ENCODE measurements at places on chromosomes 7 and 10. TPM values are rescaled to one million over a fixed set of nuclear protein-coding genes. Genes with fewer than 3 reads are reported as not detected.

MARVELD1 gene
- total RNA-seq, result 54.7 TPM

TRIM56 gene
- total RNA-seq, result 14.5 TPM

CCDC136 gene
- 3.2 TPM for total RNA-seq

- DNase-seq, result no peak
Measured at GRCh38 chr10:13871776-13872175, 285.0 kb downstream of the PRPF18 start.

DNA sequence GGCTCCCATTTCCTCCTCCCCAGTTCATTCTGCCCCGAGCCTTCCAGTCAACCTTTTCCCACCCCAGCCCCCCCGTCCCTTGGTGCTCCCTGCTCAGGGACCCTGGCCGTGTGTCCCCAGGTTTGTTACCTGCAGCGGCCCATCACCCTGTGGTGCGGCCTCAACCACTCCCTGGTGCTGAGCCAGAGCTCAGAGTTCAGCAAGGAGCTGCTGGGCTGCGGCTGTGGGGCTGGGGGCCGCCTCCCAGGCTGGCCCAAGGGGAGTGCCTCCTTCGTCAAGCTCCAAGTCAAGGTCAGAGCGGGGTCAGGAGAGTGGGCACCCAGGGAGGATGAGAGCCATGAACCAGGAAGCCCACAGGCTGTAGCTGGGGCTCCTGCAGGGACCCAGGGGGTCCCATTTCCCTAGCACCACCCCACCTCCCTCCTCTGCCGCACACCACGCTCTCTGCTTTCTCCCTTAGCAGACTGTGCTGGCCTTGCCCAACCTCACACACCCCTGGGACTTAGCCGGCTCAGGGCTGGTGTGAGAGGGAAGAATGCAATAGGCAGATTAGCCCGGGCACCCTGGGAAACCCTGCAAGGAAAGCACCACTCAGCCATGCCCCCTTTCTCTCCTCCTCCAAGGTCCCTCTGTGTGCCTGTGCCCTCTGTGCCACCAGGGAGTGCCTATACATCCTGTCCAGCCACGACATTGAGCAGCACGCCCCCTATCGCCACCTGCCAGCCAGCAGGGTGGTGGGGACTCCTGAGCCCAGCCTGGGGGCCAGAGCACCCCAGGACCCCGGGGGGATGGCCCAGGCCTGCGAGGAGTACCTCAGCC lies 2.0 kb upstream of the PCOLCE start:
- DNase-seq, result no peak

GRCh38 chr10:63003816-63004453 lies 129.2 kb upstream of the NRBF2 start:
- DNase-seq, result no peak

DNA sequence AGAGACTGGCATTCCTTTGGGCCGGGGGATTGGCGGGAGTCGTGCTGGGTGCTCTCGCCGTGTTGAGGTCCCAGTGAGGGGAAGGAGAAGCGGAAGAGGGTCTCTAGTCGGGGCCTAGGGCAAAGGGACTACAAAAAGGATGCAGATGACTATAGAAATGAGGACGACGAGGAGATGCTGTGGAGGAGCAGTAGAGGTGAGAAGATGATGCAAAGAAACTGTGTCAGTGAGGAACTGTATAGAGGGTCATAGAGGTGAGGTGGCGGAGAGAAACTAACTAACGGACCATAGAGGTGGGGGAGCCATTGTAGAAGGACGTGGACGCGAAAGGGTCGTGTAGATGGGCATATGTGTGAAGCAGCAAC lies 324 bp downstream of the TWNK start:
- DNase-seq, result no peak

DNA sequence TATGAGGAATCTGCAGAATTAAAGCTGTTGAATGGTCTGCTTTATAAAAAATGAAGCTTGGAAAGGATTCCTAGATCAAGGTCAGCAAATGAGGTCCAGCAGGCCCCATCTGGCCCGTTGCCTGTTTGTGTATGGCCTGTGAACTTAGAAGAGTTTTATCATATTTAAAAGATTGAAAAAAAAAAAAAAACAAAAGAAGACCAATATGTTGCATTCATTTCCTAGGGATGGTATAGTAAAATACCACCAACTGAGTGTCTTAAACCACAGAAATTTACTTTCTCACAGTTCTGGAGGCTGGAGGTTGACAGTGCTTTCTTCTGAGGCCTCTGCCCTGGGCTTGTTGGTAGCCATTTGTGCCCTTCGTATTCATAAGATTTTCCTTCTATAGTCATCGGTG lies 109.2 kb downstream of the PPP1R3A start:
- DNase-seq, result no peak

DNA sequence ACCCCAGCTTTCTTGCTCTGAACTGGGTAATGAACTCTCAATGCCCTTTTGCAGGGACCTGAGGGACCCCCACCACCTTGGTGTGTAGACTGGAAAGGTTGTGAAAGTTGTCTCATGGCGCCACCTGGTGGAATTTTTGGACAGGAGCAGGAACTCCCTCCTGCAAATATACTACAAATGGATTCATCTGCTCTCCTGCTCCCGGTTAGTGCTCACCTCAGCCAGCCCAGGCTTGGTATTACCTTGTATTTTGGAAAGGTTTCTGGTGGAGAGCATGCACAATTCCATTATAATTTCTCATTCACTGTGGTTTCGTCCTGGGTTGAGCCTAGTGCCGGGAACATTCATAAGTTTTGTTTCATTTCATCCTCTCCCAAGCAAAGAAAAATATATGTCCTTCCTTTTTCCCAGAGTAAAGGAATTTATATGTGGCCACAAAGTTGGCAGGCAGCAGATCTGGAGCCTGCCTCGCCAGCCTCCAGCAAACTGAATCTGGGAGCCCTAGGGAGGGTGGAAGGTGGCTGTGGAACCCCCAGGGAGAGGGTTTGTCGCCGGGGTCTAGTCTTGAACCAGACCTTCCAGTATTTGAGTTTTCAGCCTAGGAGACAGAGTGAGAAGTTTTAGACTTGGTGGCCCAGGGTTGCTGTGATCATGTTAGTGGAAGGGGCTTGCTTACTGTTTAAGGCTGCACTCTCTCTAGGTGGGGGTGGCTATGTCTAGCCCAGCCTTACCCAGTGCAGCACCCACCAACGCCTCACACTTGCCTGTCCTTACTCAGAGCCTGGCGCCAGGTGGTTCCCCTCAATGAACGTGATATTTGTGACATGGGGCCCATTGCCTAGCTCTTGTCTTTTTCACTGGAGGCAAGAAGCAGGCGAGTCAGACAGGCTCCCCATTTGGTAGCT lies 9.5 kb downstream of the FAM241B start:
- peak; percentile 32 for DNase-seq

DNA sequence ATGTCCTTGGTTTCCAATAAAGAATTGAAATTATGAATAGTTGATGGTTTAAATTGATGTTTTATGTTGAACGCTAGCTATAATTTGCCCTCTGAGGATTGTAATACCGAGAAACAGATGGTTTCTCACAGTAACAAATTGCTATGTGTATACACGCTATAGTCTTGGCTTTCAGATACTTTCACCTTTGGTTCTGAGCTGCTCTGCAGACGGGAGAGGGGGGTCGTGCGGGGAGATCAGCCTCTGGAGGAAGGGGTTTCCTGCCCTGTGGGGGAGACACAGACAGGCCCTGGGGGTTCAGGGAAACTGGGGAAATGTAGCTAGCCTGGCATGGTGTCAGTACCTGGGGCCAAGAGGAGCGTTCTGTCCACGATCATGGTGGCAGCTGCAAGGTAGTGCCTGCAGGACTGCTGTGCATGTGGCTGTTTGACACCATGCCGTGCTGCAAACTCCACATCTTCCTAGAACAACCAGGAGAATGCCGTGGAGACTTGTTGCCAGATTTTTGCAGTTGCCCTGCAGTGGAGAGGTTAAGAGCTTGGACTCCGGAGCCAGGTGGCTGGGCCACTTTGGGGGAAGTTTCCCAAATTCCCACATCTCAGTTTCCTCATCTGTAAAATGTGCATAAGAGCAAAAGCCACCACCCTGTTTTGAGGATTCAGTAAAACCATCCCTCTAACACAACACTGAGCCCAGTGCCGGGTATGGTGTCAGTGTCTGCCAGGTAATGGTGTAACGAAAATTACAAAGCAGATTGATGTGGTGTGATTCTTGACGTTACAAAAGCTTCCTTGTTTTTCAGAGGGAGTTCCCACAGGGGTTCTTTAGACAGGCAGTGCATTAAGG lies 167.9 kb downstream of the CUX1 start:
- DNase-seq, result no peak

- no peak for DNase-seq
Measured at GRCh38 chr10:118012952-118013525, 33.7 kb downstream of the RAB11FIP2 start.

DNA sequence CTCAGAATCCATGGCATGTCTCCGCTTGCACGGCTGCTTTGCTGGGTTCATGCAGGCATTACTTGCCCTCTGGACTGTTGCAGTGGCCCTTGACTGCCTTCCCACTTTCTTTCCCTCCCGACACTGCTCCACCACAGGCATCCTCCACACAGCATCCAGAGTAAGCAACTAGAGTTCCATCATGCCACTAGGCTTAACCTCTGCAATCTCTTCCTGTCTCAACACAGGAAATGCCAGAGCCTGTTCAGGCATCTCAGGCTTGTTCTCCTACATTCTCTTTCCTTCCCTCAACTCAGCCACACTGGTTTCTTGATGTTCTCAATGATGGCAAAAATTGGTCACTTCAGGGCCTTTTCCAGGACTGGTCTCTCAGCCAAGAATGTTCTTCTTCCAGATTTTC lies 284.5 kb upstream of the KLF6 start:
- no peak for DNase-seq

DNA sequence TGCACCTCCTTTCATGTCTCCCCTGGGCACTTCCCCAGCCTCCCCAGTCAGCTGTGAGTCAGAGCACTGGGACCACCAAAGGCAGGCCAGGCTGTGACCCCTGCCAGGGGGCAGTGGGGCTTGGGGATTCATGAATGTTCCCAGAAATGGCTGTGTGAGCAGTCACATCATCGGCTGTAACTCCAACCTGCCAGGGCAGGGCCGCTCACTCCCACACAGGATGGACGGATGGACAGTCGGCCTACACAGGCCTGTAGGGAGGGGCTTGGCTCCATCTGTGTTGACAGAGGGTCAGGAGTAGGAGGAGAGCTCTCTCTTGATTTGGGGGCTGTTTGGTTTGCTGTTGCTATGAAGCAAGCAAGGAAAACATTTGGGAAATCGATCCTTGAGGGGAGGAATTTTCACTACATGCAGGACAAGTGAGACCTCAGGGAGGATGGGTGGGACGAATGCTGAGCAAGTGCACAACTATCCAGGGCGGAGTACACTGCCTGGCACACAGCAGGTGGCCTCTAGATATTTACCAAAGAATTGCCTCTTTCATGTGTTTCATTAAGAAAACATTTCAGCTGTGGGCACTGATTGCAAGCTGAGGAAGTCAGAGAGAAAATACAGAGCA lies 2.9 kb upstream of the IGFBP1 start:
- DNase-seq, result peak; percentile 91

GRCh38 chr10:25206693-25207414 lies 32.1 kb downstream of the GPR158 start:
- DNase-seq, result no peak
